ENCODE measurements at places on chromosomes 5 and 9.

- no peak for DNase-seq
Observed at GRCh38 chr5:84382363-84383295, 2.1 kb downstream of the EDIL3 start.

DNA sequence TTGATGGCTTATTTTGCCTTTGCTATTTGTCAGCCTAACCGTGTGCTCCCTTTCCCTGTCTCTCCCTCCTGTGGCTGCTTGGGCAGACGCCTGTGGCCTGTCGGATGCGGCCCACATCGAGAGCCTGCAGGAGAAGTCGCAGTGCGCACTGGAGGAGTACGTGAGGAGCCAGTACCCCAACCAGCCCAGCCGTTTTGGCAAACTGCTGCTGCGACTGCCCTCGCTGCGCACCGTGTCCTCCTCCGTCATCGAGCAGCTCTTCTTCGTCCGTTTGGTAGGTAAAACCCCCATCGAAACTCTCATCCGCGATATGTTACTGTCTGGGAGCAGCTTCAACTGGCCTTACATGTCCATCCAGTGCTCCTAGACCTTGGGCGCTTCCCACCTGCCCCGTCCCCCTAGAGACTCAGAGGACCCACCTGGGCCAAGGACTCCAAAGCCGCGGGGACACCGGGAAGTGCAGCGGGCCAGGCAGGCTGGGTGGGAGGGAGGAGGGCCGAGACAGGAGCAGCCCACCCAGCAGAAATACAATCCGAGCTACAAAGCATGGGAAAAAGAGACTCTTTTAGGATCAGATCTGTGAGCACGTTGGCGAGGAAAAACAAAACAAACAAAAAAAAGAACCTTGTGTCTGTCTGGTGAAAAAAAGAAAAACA is 10.6 kb downstream of the NR2F1 start:
- no peak for DNase-seq

GRCh38 chr5:57891443-57891842 is 408.8 kb upstream of the ACTBL2 start:
- DNase-seq, result no peak

- DNase-seq, result no peak
Observed at GRCh38 chr5:137752905-137753690, 1.1 kb downstream of the HNRNPA0 start.

DNA sequence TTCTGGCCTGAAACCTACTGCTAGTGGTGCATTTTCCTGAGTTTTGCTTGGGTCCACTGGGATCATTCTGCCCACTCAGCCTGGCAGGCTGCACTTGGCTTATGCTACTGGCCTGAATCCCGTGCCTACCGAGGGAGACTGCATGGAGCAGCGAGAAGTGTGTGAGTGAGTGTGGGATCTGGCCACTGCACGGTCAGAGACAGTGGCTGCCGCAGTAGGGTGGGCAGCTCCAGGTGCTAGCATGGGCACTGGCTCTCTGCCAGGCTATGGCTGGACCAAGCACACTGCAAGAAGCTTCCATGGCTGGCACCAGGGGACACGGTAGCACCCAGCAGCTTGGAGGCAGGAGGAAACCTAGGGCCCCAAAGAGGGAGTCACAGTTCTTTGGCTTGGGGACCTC is 1058.7 kb upstream of the ACO1 start:
- no peak for DNase-seq

DNA sequence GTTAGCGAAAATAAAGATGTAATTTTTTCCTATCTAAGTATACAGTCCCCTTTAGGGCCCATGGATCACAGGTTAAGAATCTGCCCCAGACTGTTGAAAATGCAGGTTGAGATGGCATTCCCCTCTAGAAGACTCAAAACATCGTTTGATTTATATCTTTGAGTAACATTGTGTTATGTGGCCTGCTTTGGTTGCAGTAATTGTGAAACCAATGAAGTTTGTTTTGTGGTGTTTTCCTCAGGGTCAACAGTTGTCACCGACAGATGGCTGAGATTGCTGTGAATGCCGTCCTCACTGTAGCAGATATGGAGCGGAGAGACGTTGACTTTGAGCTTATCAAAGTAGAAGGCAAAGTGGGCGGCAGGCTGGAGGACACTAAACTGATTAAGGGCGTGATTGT is 7.8 kb downstream of the CCT5 start:
- DNase-seq, result no peak

GRCh38 chr9:94787266-94787665 is 60.8 kb downstream of the AOPEP start:
- DNase-seq, result no peak

GRCh38 chr9:109775516-109775915 is 4.5 kb upstream of the PALM2AKAP2 start:
- no peak for DNase-seq

- DNase-seq, result no peak
Observed at GRCh38 chr5:140339636-140340035, 6.8 kb downstream of the HBEGF start.

DNA sequence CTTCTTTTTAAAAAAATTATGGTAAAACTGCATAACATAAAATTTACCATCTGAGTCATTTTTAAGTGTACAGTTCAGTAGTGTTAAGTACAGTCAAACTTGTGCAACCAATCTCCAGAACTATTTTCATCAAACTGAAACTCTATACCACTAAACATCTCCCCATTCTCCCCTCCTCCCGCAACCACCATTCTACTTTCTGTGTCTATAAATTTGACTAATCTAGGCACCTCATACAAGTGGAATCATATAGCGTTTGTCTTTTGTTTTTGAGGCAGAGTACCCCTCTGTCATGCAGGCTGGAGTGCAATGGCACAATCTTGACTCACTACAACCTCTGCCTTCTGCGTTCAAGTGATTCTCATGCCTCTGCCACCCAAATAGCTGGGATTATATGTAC is 24.0 kb upstream of the EBF1 start:
- no peak for DNase-seq

GRCh38 chr5:35618781-35619180 is 1.1 kb downstream of the SPEF2 start:
- DNase-seq, result no peak

- no peak for DNase-seq
Observed at GRCh38 chr5:126054577-126055347, 368.4 kb upstream of the GRAMD2B start.

DNA sequence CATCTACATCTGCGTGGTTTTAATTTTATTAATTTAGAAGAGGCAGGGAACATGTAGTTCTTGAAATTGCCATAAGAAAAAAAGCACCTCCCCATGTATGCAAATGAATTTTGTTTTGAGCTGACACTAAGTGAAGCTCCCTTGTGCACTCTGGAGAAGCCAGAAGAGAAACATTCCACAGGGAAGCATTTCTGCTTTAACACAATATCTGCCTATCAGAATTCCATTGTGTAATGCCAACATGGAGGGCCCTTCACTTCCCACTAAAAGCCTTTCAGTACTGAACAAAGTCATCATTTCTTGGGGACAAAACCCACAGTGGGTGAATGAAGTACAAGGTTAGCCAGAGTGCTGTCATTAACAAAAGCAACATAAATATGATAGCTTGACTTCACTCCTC is 59.7 kb downstream of the PRELID2 start:
- no peak for DNase-seq

DNA sequence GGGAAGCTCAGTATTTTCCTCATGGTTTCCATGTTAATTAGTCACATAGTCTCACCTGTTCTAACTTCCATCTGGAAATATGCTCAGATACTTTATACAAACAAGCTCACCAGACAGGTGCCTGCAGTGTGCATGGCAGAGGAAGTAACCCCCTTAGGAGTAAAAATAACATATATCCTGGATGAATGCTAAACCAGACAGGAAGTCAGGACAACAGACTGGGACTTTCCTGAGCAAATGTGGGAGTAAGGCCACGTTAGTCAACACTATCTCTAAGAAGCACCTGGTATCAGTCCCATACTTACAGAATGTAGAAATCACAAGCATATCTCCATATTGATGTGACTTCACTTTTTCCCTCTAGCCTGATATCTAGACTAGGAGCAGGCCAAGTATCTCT is 128.4 kb downstream of the SEC61B start:
- DNase-seq, result no peak

DNA sequence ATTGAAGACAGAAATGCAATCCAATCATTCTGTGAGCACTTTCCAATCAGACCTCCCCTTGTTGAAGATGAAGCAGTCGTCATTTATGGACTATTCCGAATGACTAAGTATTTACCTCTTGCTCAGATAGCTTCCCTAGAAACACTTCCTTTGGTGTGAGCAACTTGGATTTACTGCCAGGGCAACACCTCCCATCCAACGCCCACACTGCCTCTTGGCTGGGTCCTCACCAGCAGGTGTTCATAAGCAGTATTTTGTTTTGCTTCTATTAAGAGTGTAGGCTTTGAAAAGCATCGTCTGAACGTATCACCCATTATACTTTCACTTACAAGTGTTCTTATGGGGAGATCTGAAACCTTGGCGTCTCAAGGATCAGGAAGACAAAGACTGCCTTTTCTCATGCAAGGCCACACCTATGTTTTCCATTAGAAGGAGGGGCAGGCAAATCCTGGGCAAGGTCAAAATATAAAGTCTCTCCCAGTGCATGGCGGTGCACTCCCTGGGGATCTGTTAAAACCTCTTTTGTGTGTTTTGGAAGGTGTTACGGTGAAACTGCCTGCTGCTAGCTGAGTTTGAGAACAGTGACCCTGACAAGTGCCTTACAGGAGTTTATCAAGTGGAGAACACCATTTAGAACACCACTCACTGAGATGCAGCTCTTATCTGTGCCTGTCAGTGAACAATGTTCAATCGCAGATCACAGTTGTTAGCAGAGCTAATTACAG is 10.6 kb upstream of the MARCHF3 start:
- DNase-seq, result no peak

DNA sequence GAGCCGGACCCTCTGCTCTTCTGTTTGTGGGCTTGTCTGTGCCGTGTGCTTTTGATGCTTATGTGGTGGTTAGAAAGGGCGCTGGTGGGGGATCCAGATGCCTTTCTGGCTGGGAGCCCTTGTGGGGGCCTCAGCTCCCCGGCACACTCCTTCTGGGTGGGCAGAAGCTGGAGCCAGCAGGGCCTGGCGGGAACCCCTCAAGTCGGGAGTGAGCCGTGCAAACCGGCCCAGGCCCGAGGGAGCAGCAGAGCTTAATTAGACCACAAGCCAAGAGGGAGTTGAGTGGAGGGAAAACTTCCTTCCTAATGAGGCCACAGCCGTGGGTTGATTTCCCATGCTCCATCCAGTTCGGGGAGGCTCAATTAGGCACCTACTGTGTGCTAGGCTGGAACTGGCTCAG is 76.0 kb upstream of the RNU6ATAC start:
- no peak for DNase-seq

GRCh38 chr5:145925353-145925752 is 11.0 kb upstream of the SH3RF2 start:
- DNase-seq, result no peak

DNA sequence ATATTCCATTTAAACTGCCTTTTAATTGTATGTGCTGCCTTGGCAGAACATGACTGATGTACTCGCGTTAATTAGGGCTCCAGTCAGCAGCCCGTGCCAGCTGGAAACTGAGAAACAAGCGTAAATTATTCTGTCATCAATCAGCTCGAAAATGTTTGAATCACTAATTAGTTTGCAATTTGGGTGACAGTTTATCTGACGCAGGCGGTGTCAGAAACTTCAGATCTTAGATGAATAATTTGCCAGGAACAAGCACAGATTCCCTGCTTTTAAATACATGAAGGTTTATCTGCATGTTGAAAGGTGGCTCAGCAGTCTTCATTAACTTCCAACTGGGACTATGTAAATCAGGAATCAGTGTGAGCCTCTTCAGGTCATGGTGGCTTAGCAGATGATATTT is 176.0 kb upstream of the TLE4 start:
- no peak for DNase-seq

- DNase-seq, result no peak
Observed at GRCh38 chr9:105832096-105832710, 137.9 kb downstream of the TMEM38B start.

GRCh38 chr5:133304707-133305216 is 252.9 kb downstream of the HSPA4 start:
- no peak for DNase-seq

GRCh38 chr5:128538250-128539037 is 399 bp upstream of the FBN2 start:
- no peak for DNase-seq

Data from cortex of kidney (tissue), 1 donor.